Activated T-helper 17 cell treated with anti-CD3 and anti-CD28 coated beads, Interleukin-2, amount 50 U/mL, for 72 hours (primary cell): ENCODE measurements at places on chromosomes 16 and 17. TPM values are rescaled to one million over a fixed set of nuclear protein-coding genes. Genes with fewer than 3 reads are reported as not detected.
A peak's percentile ranks its signal among the peaks of the same experiment; 100 is the strongest.

- ATAC-seq: no peak
Observed at GRCh38 chr17:80804466-80804865, 187.2 kb upstream of the CHMP6 start.

- no peak for ATAC-seq
Observed at GRCh38 chr16:53805752-53806151, 101.8 kb downstream of the FTO start.

- no peak for ATAC-seq
Observed at GRCh38 chr17:62871291-62871690, 63.2 kb upstream of the MARCHF10 start.

RGS11 gene
- total RNA-seq: 0.11 TPM

DNA sequence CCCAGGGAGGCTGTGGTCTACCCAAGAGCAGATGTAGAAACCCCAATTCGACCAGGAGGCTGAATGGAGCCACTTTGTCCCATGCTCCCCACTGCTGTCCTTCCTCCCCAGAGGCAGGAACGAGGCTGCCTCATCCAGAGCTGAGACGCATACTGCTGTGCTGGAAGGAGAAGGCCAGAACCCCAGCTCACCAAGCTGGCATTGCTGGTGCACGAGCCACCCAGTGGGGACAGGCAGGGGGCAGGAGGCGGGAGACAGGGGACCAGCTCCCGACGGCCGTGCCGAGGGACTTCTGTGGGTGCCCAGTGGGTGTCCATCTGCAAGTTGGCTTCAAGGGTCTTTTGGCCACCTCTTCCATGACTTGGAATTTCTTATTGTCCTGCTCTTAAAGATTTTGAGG, 66.6 kb downstream of the NTN1 start:
- no peak for ATAC-seq

GP2 gene
- total RNA-seq: not detected

DNA sequence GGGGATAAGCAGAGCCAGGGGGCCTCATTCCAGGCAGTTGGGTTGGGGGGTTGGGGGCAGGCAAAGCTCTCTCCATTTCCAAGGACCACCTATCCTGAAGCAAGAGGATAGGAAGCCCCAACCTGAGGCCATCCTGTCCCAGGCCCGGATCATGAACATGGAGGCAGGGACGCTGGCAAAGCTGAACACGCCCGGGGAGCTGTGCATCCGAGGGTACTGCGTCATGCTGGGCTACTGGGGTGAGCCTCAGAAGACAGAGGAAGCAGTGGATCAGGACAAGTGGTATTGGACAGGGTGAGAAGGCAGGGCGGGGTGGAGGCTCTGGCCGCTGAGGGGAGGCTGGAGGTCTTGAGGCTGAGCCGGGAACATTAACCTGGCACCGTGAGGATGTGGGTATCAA, 3.6 kb upstream of the CHAD start:
- no peak for ATAC-seq

ORMDL3 gene
- 70.3 TPM for total RNA-seq

PPY gene
- 0.90 TPM for total RNA-seq

ZG16B gene
- 4.0 TPM for total RNA-seq

GPRC5C gene
- total RNA-seq: 5.0 TPM

- ATAC-seq: peak; percentile 98
Observed at GRCh38 chr17:78272181-78272913, 40.9 kb downstream of the TMEM235 start.

MPV17L gene
- total RNA-seq: not detected

TNS4 gene
- 19.8 TPM for total RNA-seq

DNA sequence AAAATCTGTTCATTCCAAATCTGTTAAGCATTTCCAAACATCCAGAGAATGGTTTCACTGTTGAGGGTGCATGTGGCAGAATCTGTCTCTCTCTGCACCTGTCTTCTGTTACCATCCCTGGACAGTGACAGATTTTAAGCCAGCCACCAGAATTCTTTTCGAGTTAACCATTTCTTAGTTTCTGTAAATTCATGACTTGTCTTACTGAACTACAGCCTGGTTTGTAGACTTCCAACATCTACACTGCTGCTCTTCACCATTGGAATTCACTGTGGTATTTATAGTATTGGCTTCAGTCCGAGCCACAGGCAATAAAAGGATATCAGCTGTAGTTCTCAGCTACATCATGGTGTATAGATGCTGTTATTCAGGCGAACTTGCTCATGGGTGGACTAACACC, 47.6 kb downstream of the GOSR1 start:
- no peak for ATAC-seq

GRCh38 chr17:71801301-71801700, 319.5 kb upstream of the SOX9 start:
- no peak for ATAC-seq

ASPSCR1 gene
- total RNA-seq: 22.3 TPM

DNA sequence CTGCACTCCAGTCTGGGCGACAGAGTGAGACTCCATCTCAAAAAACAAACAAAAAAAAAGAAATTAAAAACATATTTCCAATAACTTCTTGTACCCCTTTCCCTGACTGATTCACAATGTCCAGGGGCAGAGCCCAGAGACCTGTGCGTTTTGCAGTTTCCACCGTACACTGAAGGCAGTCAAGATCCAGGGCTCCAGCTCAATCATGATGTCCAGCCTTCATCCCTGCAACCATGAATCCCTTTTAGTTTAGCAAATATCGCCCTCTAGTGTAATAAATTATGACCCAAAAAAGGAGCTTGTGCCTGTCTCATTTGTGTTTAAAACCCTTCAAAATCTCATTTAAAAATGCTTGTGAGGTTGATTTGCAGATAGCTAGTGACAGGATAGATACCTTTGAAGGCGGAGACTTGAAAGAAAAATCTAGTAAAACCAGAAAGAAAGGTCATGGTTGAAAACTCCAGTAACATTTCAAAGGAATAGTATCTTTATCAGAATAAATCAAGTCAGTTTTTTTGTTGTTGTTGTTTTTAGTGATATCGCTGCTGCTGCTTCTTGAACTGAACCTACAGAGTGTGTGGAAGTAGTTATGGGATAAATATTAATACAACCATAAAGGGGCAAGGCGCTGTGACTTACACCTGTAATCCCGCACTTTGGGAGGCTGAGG, 3.7 kb upstream of the ERN1 start:
- no peak for ATAC-seq

GRCh38 chr16:56041556-56042140, 149.6 kb upstream of the GNAO1 start:
- ATAC-seq: peak; percentile 60

GRAP gene
- total RNA-seq: 13.1 TPM

HOXB4 gene
- 2.6 TPM for total RNA-seq

- peak; percentile 18 for ATAC-seq
Observed at GRCh38 chr16:30658731-30659506, 688 bp downstream of the FBRS start.

GRCh38 chr17:1096215-1096614, 83.6 kb downstream of the ABR start:
- no peak for ATAC-seq

PRDM7 gene
- total RNA-seq: 0.13 TPM

GRCh38 chr17:63772801-63773271, 561 bp downstream of the CCDC47 start:
- ATAC-seq: no peak

GH2 gene
- total RNA-seq: not detected

GRCh38 chr17:35074711-35075707, 11.5 kb upstream of the RFFL start:
- ATAC-seq: no peak

RNU2-1 gene
- 6,034 TPM for total RNA-seq

CAVIN1 gene
- 6.1 TPM for total RNA-seq

NPIPA2 gene
- total RNA-seq: 4.6 TPM

ATP1B2 gene
- 0.42 TPM for total RNA-seq

GRCh38 chr16:17050468-17050867, 420.3 kb downstream of the XYLT1 start:
- no peak for ATAC-seq

- ATAC-seq: no peak
Observed at GRCh38 chr16:85436636-85437165, 176.4 kb upstream of the GSE1 start.

PABPN1L gene
- not detected for total RNA-seq

MOSMO gene
- 14.2 TPM for total RNA-seq

TM4SF5 gene
- total RNA-seq: not detected

GRCh38 chr17:51733166-51733565, 425.3 kb downstream of the CA10 start:
- no peak for ATAC-seq

TMEM235 gene
- total RNA-seq: not detected

GUCY2D gene
- 0.77 TPM for total RNA-seq

GRCh38 chr17:28151001-28151400, 108.5 kb downstream of the NLK start:
- no peak for ATAC-seq

- no peak for ATAC-seq
Observed at GRCh38 chr16:2237493-2238149, 1.4 kb downstream of the DNASE1L2 start.

- ATAC-seq: peak; percentile 59
Observed at GRCh38 chr16:11224096-11224893, 31.7 kb downstream of the SOCS1 start.

C16orf92 gene
- total RNA-seq: not detected

DNA sequence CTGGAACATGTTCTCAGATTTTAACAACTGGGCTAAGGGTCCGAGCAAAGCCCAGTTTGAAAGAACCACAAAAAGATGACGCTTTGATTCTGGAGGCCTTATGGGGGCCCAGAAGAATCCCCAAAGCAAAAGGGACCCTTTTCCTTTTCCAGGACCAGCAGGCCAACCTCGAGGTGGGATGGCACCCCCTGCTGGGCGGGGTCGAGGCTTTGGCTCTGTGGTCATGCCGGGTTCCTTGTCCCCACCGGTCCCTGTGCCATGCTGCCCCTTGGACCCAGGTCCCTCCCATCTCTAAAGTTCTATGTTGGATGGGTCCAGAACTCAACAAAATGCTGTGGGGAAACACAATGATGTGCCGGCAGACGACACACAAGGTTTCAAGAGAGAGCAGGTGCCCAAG, 30.9 kb downstream of the TMEM204 start:
- no peak for ATAC-seq

GRCh38 chr17:41013606-41014005, 4.7 kb upstream of the KRTAP3-1 start:
- ATAC-seq: no peak

DNA sequence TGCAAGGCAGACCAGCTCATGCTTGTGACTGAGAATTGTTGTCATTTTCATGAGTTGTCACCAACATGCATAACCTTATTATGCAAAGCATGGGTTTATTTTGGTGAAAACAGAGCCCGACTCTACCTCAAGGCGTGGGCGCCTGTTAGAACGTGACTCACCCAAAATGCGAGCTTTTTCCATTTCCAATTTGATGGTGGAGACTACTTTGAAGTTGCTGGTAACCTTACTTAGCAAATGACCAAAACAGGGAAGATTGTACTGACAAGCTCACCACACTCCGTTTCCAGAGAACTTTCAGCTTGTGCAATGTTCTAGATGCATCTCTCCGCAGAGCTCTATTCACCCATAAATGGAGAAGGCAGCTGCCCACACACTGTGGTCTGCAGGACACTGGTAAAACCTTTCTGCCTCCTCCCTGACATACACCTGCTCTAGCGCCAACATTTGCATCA, 284.5 kb downstream of the MAF start:
- ATAC-seq: peak; percentile 93

GRCh38 chr17:56779898-56780777, 53.6 kb downstream of the C17orf67 start:
- peak; percentile 91 for ATAC-seq

- ATAC-seq: no peak
Observed at GRCh38 chr17:57436565-57436964, 180.2 kb downstream of the MSI2 start.
